ENCODE measurements at places on chromosomes 12 and 14. TPM values are rescaled to one million over a fixed set of nuclear protein-coding genes. Genes with fewer than 3 reads are reported as not detected.

The TAS2R19 gene
- 3.5 TPM for total RNA-seq

GRCh38 chr12:58888131-58888783 is 32.0 kb downstream of the LRIG3 start:
- no peak for DNase-seq
- no peak overlapping the region for H3K4me3 ChIP-seq
- no peak overlapping the region for H3K27ac ChIP-seq

GRCh38 chr14:92973261-92973797 is 50.4 kb downstream of the CHGA start:
- H3K36me3 ChIP-seq, result peaks cover 22% of the 10 kb centered on the region
- no peak overlapping the region for H3K27ac ChIP-seq
- no peaks in the 10 kb centered on the region for H3K4me1 ChIP-seq
- DNase-seq, result peak; percentile 22
- H3K4me3 ChIP-seq, result no peak overlapping the region

- H3K27ac ChIP-seq, result no peak overlapping the region
- H3K36me3 ChIP-seq, result peaks cover 4% of the 10 kb centered on the region
- DNase-seq, result no peak
- no peaks in the 10 kb centered on the region for H3K27me3 ChIP-seq
- H3K4me1 ChIP-seq, result no peaks in the 10 kb centered on the region
- no peak overlapping the region for H3K4me3 ChIP-seq
Observed at GRCh38 chr12:43736927-43737440, 21.6 kb downstream of the PUS7L start.

- no peak for DNase-seq
- H3K27me3 ChIP-seq, result no peaks in the 10 kb centered on the region
- H3K27ac ChIP-seq, result no peak overlapping the region
- H3K4me3 ChIP-seq, result no peak overlapping the region
- H3K36me3 ChIP-seq, result peaks cover 7% of the 10 kb centered on the region
Observed at GRCh38 chr12:42422785-42423184, 96.8 kb downstream of the PPHLN1 start.

DNA sequence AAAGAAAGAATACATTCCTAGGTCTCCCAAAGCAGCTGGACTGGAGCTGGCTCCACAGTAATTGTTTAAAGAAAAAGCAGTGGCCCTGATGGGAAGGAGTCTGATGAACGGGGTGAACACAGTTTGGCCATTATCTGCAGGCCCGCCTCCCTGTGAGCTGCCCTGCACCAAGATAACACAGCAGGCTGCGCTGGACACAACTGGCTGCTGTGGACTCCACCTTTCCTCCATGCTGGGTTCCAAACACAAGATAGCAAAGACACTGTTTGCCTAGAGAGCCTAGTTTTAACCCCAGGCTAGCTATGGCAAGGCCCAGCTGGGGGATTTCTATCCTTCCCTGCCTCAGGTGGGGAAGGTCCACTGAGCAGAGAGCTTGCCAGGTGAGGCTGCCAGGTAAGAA is 34.6 kb downstream of the ZFP36L1 start:
- DNase-seq, result no peak
- H3K4me1 ChIP-seq, result peaks cover 17% of the 10 kb centered on the region
- H3K27me3 ChIP-seq, result no peaks in the 10 kb centered on the region
- H3K4me3 ChIP-seq, result no peak overlapping the region
- H3K27ac ChIP-seq, result no peak overlapping the region
- H3K36me3 ChIP-seq, result no peaks in the 10 kb centered on the region

DNA sequence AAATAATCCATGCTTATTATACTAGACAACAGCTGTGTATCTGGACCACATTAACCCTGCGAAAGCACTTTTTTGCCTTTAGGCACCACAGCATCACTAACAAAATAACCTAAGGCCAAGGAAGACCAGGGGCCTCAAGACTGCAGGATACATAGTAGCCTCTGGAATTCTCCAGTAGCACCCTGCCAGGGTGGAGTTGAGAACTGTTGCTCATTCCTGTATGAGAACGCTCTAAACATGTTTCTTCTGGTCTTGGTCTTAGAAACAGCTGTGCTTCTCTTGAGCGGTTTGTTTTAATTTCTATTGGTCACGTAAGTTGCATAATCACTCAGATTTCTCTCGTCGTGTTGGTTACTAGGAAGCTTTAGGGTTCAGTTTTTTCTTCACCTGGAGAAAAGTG is 7.9 kb downstream of the B4GALNT3 start:
- peaks cover 8% of the 10 kb centered on the region for H3K27me3 ChIP-seq
- no peak for DNase-seq
- peaks cover 8% of the 10 kb centered on the region for H3K4me1 ChIP-seq
- H3K27ac ChIP-seq, result no peak overlapping the region
- no peaks in the 10 kb centered on the region for H3K36me3 ChIP-seq

GRCh38 chr14:56115334-56115870 is 2.8 kb upstream of the PELI2 start:
- H3K36me3 ChIP-seq, result no peaks in the 10 kb centered on the region
- H3K4me1 ChIP-seq, result peaks cover 24% of the 10 kb centered on the region
- DNase-seq, result no peak
- H3K27me3 ChIP-seq, result peaks cover 8% of the 10 kb centered on the region
- H3K27ac ChIP-seq, result no peak overlapping the region
- no peak overlapping the region for H3K4me3 ChIP-seq

DNA sequence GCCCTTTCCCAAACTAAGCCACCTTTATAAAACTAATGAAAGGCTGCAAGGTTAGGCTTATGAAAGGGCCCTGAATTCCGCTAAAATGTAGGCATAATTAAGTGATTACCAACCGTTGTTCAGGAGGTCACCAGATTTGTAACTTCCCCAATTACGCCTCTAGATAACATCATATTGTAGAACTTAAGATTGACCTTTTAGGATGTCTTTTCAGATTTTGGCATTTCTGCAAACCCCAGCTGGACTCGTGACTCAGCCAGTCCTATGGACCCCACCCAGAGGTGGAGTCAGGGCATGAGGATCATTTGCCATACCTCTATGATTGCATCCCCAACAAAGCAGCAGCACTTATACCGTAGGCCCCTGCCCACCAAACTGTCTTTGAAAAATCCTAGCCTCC is 3.7 kb upstream of the LPCAT3 start:
- H3K27ac ChIP-seq, result no peak overlapping the region
- H3K27me3 ChIP-seq, result no peaks in the 10 kb centered on the region
- H3K4me3 ChIP-seq, result no peak overlapping the region

DNA sequence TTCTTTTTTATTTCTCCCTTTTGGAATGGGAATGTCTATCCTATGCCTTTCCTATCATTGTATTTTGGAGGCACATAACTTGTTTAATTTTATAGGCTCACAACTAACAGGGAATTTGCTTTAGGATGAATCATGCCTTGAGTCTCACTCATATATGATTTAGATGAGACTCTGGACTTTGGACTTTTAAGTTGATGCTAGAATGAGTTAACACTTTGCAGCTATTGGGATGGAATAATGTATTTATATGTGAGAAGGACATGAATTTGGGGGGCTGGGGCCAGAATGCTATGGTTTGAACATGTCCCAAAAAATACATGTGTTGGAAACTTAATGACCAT is 365.3 kb downstream of the ZFP36L1 start:
- no peak overlapping the region for H3K27ac ChIP-seq
- peaks cover 4% of the 10 kb centered on the region for H3K36me3 ChIP-seq
- H3K27me3 ChIP-seq, result no peaks in the 10 kb centered on the region
- DNase-seq, result no peak

The NKX2-1 gene
- total RNA-seq, result not detected

The KRT79 gene
- total RNA-seq, result 0.26 TPM
